ENCODE measurements at places on chromosomes 2 and 18.

GRCh38 chr2:172345956-172346555, 81.3 kb upstream of the ITGA6 start:
- DNase-seq = no peak

DNA sequence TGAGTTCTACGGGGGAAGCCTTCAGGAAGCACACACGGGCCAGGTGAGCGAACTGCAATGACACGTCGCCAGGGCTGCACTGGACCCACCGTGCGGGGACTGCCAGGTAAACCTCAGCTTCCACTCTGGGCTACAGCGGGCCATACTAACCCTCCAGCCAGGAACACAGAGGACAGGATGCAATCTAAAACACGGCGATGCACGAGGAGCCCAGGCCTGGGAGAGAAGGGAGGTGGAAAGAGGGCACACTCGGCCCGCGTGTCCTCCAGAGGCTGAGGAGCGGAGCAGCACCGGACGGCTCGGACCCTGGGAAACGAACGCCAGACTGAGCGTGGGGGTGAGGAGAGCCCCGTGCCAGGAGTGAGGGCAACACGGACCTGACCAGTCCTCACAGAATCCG, 69.3 kb downstream of the HDAC4 start:
- DNase-seq = no peak

- DNase-seq = no peak
These were observed 61.4 kb downstream of the SOS1 start for GRCh38 chr2:39059366-39059952.

- no peak for DNase-seq
These were observed 100.9 kb downstream of the ARL4C start for GRCh38 chr2:234395891-234396420.

- DNase-seq = no peak
These were observed 107.8 kb downstream of the CTNNA2 start for GRCh38 chr2:79620679-79621078.

DNA sequence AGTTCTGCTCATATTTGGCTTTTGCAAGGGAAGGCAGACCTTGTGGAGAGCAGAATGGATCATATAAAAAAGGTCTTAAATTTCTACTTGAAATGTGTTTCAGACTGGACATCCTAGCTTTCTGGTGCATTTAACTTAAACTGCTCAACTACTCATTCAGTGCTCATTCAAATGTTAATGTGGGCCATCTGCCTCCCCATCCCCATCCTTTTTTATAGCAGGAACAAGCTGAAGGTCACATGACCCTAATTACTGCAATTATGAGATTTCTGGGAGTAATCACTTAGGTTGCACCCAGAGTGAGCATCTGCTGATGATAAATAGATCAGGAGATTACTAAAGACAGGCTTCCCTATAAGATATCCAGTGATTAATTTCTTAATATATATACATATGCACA, 96.1 kb downstream of the MAP2 start:
- DNase-seq = no peak

GRCh38 chr2:201432038-201432620, 19.1 kb downstream of the TRAK2 start:
- DNase-seq = no peak

DNA sequence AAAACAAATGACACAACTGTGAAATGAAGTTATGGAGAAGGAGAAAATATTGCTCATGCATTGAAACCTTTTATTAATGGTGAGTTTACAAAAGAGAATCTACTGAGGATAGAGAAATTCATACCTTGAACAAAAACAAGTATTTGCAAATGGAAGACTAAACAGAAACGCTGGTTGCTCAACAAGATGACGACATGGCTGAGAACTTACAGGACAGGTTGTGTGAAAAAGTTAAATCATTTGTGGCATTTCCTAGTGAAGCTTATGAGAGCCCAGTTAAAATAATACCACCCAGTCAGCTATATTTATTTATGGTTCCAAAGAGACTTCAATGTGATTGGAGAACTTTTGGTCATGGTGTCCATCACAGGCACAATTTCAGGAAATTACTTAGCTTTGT, 148.6 kb upstream of the PKDCC start:
- no peak for DNase-seq

DNA sequence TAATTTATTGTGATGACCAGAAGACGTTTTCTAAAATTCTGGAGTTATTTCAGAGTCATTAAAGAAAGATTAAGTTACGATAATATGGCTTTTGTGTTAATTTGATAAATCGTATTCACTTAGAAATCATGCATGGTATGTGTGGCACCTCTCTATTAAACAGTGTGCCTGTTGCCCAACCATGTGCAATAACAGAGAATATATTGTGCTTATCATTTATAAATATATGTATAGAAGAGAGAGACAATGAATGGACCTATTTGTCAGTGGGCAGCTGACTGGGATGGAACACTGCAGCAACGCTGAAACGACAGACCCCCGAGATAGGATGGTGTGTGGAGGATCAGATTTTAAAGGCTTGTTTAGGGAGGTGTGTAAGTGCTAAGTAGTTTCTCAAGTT, 172.9 kb downstream of the FMNL2 start:
- no peak for DNase-seq

GRCh38 chr2:85429924-85430289, 11.4 kb downstream of the SH2D6 start:
- no peak for DNase-seq

GRCh38 chr2:25497229-25497917, 155.6 kb upstream of the DNMT3A start:
- no peak for DNase-seq

DNA sequence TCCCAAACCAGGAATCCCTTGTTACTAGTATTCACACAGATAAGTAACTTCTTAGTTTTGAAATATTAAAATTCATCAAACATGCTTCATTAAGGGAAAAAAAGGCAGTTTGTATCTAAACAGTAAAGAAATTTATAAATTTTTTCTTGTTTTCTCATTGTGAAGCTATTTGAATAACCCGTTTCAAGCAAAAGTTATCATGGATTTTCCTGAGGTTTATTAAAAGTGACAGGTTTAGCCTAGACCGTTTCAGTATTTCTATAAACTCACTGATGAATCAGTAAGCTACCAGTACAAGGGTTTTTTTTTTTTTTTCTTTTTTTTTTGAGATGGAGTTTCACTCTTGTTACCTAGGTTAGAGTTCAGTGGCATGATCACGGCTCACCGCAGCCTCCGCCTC, 20.0 kb downstream of the ZNF532 start:
- DNase-seq = no peak

GRCh38 chr2:6826081-6826913, 39.4 kb downstream of the CMPK2 start:
- DNase-seq = peak; percentile 32

GRCh38 chr2:66462501-66462825, 27.5 kb downstream of the MEIS1 start:
- DNase-seq = no peak

DNA sequence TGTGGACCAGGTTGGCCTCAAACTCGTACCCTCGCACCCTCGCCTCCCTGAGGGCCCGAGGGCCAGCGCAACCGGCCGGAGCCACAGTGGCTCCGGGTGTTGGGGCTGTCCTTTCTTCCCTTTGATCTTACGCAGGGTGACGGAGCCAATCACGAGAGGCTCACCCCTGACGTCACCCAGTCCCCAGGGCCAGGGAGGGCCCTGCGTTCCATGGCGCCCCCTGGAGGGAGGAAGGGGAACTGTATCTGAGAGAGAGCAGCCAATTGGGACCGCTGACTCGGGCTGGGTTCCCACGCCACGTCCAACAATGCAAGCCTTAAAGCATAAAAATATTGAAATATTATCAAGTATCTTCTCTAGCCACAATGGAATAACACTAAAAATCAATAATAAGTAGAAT, 432.8 kb upstream of the LRRTM4 start:
- no peak for DNase-seq

All from stimulated activated CD8-positive, alpha-beta memory T cell treated with anti-CD3 and anti-CD28 coated beads, Interleukin-7, amount 100 ng/mL, for 48 hours (primary cell).